ENCODE measurements at places on chromosomes 3 and 15. TPM values are rescaled to one million over a fixed set of nuclear protein-coding genes. Genes with fewer than 3 reads are reported as not detected.

Gene TRH
- not detected for total RNA-seq

Gene GNAI2
- total RNA-seq, result 164 TPM

Gene TAGLN3
- not detected for total RNA-seq

Gene RETNLB
- total RNA-seq, result not detected

Gene STRIT1
- total RNA-seq, result not detected

Gene CACNA2D3
- total RNA-seq, result 2.6 TPM

Gene LYZL4
- not detected for total RNA-seq

Gene CRYGS
- total RNA-seq, result 2.2 TPM

Gene PLD1
- total RNA-seq, result 16.7 TPM

Gene AADAC
- 9.0 TPM for total RNA-seq

Gene AQP9
- not detected for total RNA-seq

Gene GATM
- total RNA-seq, result not detected

Gene SMCO1
- total RNA-seq, result not detected

Gene P2RY12
- 1.4 TPM for total RNA-seq

Gene FBXO40
- total RNA-seq, result not detected

Gene PPM1L
- 10.0 TPM for total RNA-seq

Gene LRRC31
- total RNA-seq, result not detected

Gene DLL4
- total RNA-seq, result 3.3 TPM

Measured in cardiac ventricle fibroblast (primary cell).